CD8-positive, alpha-beta memory T cell (primary cell): ENCODE measurements at places on chromosomes 2 and 18. TPM values are rescaled to one million over a fixed set of nuclear protein-coding genes. Genes with fewer than 3 reads are reported as not detected.

The GAREM1 gene
- total RNA-seq: not detected

The ERBB4 gene
- total RNA-seq: not detected

The PDE1A gene
- not detected for total RNA-seq

The SNTG2 gene
- 1.7 TPM for total RNA-seq

The CCDC178 gene
- not detected for total RNA-seq

The WDFY1 gene
- total RNA-seq: 16.0 TPM

The PARD3B gene
- 0.11 TPM for total RNA-seq

The MYO5B gene
- total RNA-seq: 0.07 TPM

The MALL gene
- total RNA-seq: 0.47 TPM

- H3K4me1 ChIP-seq: no peaks in the 10 kb centered on the region
- H3K27me3 ChIP-seq: no peaks in the 10 kb centered on the region
- H3K36me3 ChIP-seq: no peaks in the 10 kb centered on the region
Measured at GRCh38 chr2:45813003-45813941, 161.8 kb downstream of the PRKCE start.

- H3K4me1 ChIP-seq: peaks cover 10% of the 10 kb centered on the region
- H3K4me3 ChIP-seq: no peak overlapping the region
- H3K27ac ChIP-seq: no peak overlapping the region
Measured at GRCh38 chr2:186427970-186428369, 58.1 kb upstream of the ZC3H15 start.

- no peak overlapping the region for H3K4me3 ChIP-seq
- no peaks in the 10 kb centered on the region for H3K4me1 ChIP-seq
- no peaks in the 10 kb centered on the region for H3K27me3 ChIP-seq
- DNase-seq: no peak
- H3K36me3 ChIP-seq: no peaks in the 10 kb centered on the region
Measured at GRCh38 chr2:58521803-58522554, 280.9 kb upstream of the FANCL start.

GRCh38 chr2:166057370-166058164 lies 70.3 kb downstream of the SCN1A start:
- no peaks in the 10 kb centered on the region for H3K4me1 ChIP-seq
- H3K4me3 ChIP-seq: no peak overlapping the region
- H3K27me3 ChIP-seq: no peaks in the 10 kb centered on the region

GRCh38 chr2:22375096-22375495 lies 1009.9 kb upstream of the KLHL29 start:
- H3K27ac ChIP-seq: no peak overlapping the region
- H3K36me3 ChIP-seq: no peaks in the 10 kb centered on the region
- no peak overlapping the region for H3K4me3 ChIP-seq
- H3K27me3 ChIP-seq: no peaks in the 10 kb centered on the region
- H3K4me1 ChIP-seq: no peaks in the 10 kb centered on the region

GRCh38 chr2:68659081-68659480 lies 15.7 kb downstream of the PROKR1 start:
- H3K27ac ChIP-seq: no peak overlapping the region
- DNase-seq: no peak
- H3K27me3 ChIP-seq: no peaks in the 10 kb centered on the region
- peaks cover 3% of the 10 kb centered on the region for H3K4me1 ChIP-seq

- H3K36me3 ChIP-seq: no peaks in the 10 kb centered on the region
- no peaks in the 10 kb centered on the region for H3K4me1 ChIP-seq
- H3K4me3 ChIP-seq: no peak overlapping the region
- H3K27me3 ChIP-seq: no peaks in the 10 kb centered on the region
- no peak for DNase-seq
Measured at GRCh38 chr18:53101536-53102105, 761.6 kb downstream of the DCC start.

DNA sequence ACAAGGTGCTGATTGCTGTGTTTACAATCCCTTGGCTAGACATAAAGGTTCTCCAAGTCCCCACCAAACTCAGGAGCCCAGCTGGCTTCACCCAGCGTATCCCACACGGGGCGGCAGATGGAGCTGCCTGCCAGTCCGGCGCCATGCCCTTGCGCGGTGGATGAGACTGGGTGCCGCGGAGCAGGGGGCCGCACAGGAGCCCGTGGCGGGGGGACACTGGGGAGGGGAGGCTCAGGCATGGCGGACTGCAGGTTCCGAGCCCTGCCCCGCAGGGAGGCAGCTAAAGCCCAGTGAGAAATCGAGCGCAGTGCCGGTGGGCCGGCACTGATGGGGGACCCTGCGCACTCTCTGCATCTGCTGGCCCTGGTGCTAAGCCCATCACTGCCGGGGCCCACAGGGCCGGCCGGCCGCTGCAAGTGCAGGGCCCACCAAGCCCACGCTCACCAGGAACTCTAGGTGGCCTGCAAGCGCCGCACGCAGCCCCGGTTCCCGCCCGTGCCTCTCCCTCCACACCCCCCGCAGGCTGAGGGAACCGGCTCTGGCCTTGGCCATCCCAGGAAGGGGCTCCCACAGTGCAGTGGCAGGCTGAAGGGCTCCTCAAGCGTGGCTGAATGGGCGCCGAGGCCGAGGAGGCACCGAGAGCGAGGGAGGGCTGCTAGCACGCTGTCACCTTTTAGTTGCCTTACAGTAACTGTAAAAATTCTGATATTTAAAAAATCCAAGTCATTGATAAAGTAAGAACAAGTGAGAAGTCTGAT lies 930.0 kb upstream of the FSHR start:
- no peak for DNase-seq
- H3K27me3 ChIP-seq: no peaks in the 10 kb centered on the region
- H3K4me3 ChIP-seq: no peak overlapping the region
- no peaks in the 10 kb centered on the region for H3K4me1 ChIP-seq
- H3K27ac ChIP-seq: no peak overlapping the region

- H3K4me3 ChIP-seq: no peak overlapping the region
- no peak overlapping the region for H3K27ac ChIP-seq
- no peaks in the 10 kb centered on the region for H3K36me3 ChIP-seq
- DNase-seq: no peak
- H3K4me1 ChIP-seq: peaks cover 5% of the 10 kb centered on the region
- no peaks in the 10 kb centered on the region for H3K27me3 ChIP-seq
Measured at GRCh38 chr2:101518578-101519492, 43.9 kb upstream of the RFX8 start.

- H3K4me3 ChIP-seq: no peak overlapping the region
- no peaks in the 10 kb centered on the region for H3K36me3 ChIP-seq
- H3K27ac ChIP-seq: no peak overlapping the region
- no peaks in the 10 kb centered on the region for H3K27me3 ChIP-seq
- DNase-seq: no peak
Measured at GRCh38 chr2:71045865-71046548, 22.4 kb upstream of the NAGK start.

GRCh38 chr2:145626301-145626700 lies 1106.4 kb upstream of the ZEB2 start:
- H3K27me3 ChIP-seq: no peaks in the 10 kb centered on the region
- H3K27ac ChIP-seq: no peak overlapping the region
- no peaks in the 10 kb centered on the region for H3K36me3 ChIP-seq
- no peak for DNase-seq
- no peak overlapping the region for H3K4me3 ChIP-seq

GRCh38 chr2:226380679-226381078 lies 418.9 kb downstream of the IRS1 start:
- H3K4me1 ChIP-seq: no peaks in the 10 kb centered on the region
- H3K27ac ChIP-seq: no peak overlapping the region
- H3K27me3 ChIP-seq: no peaks in the 10 kb centered on the region
- no peak overlapping the region for H3K4me3 ChIP-seq
- DNase-seq: no peak

DNA sequence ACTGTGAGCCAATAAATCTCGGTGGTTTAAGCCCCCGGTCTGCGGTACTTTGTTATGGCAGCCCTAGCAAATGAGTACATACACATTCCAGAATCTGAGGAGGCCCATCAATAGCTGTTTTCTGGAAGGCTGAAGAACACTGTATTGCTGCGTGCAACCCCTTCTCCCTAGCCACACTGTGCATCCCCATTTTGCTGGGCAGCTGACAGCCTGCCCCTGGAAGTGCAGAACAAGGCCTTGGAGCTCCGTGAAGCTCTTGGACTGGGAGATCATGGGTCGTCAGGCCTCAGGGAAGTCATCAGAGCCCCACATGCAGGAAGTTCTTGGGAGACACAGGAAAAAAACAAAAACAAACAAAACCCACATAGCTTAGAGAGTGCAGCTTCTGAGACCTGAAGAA lies 90.6 kb upstream of the ST6GAL2 start:
- DNase-seq: no peak
- no peak overlapping the region for H3K4me3 ChIP-seq
- H3K4me1 ChIP-seq: no peaks in the 10 kb centered on the region
- H3K27ac ChIP-seq: no peak overlapping the region
